ENCODE measurements at places on chromosomes 2 and 18. TPM values are rescaled to one million over a fixed set of nuclear protein-coding genes. Genes with fewer than 3 reads are reported as not detected.
A peak's percentile ranks its signal among the peaks of the same experiment; 100 is the strongest.

The PID1 gene
- 5.4 TPM for polyA plus RNA-seq

DNA sequence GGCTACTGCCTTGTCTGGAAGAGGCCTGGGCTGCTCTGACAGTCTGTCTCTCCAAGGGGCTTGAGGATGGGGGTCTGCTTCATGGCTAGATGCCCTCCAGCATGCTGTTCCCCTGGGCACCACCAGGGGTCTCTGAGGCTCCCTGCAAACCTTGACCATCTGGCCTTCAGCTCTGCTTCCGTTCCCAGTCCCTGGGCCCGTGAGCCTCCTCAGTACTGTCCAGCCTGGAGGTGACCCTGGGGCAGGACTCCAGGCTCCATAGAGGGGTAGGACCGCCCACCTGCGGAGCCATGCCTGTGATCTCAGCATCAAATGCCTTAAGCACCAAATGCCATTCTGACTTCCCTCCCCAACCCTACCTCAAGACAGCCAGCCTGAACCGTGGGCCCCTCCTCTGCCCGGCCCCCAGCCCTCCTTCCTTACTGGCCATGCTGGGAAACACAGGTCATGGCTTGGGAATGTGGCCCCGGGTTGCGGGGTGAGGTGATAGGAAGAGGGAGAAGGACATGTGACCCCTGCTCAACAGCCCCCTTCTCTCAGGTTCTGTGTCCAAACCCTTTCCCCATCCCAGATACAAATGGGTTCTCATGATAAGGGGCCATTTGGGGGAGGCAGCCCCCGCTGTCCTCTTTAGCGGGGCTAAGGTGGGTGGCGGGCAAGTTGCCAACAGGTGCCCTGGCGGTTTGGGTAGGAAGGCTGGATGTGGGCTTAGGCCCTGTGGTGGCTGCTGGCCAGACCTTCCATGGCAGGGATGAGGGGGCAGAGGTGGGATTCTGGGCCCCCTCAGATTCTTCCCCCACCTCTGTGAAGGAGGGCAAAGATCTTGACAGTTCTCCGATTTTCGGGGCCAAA is 25.0 kb downstream of the SPEG start:
- no peak for DNase-seq

The L3MBTL4 gene
- 6.4 TPM for polyA plus RNA-seq

The GCKR gene
- 0.10 TPM for polyA plus RNA-seq

- DNase-seq, result no peak
Observed at GRCh38 chr18:35174093-35174731, 66.6 kb upstream of the ZNF397 start.

DNA sequence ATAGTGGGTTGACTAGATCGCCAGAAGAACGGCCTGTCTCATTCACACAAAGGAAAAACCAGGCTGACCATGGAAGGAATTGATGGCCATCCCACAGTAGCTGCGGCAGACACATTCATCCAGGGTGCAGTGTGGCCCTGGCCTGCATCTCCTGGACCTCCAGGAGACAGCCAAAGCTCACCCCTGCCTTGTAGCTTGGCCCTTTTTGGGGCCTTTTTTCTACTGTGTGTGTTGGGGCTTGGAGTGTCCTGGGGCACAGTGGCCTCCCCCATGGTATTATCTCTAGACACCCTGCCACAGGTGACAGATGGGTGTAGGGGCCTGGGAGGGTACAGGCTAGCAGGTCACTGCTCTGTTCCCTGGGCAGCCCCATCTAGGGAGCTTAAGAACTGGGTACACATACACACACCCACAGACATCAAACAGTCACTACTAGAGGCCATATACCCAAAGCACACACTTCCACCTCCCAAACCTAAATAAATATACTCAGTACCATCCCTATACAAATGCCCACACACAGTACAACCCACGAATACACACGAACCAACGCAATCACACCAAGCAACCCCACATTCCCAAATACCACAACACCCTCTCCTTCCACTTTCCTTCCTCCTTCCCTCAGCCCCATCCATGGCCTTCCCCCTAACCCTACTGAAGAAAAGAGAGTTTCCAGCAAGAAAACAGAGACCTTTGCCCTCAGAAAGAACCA is 8.6 kb downstream of the EN1 start:
- DNase-seq, result no peak

The HOXD3 gene
- 26.1 TPM for polyA plus RNA-seq

The OTOS gene
- not detected for polyA plus RNA-seq

The FOXI3 gene
- 0.22 TPM for polyA plus RNA-seq

DNA sequence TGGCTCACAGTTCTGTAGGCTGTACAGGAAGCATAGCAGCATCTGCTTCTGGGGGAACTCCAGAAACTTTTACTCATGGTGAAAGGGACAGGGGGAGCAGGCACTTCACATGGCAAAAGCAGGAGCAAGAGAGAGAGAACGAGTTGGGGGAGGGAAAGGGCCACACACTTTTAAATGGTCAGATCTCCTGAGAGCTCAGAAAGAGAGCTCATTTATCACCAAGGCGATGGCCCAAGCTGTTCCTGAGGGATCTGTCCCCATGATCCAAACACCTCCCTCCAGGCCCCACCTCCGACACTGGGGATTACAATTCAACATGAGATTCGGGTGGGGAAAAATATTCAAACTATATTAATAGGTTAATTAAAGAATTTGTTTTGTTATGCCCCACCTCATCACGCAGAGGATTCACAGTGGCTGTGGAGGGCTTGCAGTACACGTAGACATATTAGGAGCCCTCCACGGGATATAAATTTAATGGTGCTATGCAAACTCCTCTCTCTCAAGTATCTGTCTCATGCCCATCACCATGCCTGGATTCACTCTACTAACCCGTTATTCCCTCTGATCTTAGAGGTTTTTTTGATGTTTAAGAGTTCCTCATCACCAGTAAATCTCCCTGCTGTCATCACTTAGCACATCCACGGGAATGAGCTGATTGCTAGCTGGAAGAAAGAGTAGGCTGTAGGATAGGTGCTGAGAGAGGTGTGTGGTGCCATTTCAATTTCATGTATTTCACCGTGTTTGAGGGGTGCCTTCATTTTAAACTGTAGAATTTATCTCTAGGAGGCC is 84.5 kb upstream of the ARHGAP28 start:
- no peak for DNase-seq

GRCh38 chr2:76169276-76170008 is 458.7 kb upstream of the GCFC2 start:
- no peak for DNase-seq

The THSD7B gene
- polyA plus RNA-seq, result 5.4 TPM

The STAT4 gene
- 11.4 TPM for polyA plus RNA-seq

- DNase-seq, result no peak
Observed at GRCh38 chr2:101617188-101617587, 80.3 kb upstream of the MAP4K4 start.

The TMEM247 gene
- not detected for polyA plus RNA-seq

GRCh38 chr18:5943514-5943913 is 48.2 kb upstream of the TMEM200C start:
- no peak for DNase-seq

- no peak for DNase-seq
Observed at GRCh38 chr2:29295845-29296244, 180.6 kb downstream of the CLIP4 start.

DNA sequence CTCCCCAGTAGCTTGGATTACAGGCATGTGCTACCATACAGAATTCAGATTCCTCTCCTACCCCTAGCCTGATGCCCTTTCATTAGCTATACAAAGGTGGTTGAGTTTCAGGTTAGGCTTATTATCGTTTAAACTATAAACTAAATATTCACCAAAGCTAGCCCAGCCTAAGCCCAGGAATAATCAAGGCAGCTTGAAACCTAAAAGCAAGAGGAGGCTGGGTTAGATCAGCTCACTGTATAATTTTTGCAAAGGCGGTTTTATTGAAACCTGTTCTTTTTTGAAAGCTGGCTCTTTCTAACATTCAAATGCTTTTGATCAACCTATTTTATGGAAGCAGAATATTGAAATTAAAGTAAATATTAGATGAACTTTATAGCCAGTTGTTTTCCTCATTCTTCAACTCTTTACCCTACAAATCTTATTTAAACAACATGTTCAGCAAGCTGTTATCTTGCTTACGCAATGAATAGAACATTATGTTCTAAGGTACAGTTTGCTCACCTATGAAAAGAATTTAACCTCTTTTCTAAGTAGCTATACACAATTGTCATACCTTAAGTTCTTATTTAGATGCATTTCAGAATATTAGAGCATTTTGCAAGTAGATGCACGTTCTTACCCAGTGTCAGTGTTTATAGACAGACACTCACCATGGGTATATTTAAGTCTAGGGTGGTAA is 241.6 kb downstream of the NEDD4L start:
- no peak for DNase-seq

The CDKL4 gene
- polyA plus RNA-seq, result 1.2 TPM

The CYTIP gene
- 1.7 TPM for polyA plus RNA-seq

DNA sequence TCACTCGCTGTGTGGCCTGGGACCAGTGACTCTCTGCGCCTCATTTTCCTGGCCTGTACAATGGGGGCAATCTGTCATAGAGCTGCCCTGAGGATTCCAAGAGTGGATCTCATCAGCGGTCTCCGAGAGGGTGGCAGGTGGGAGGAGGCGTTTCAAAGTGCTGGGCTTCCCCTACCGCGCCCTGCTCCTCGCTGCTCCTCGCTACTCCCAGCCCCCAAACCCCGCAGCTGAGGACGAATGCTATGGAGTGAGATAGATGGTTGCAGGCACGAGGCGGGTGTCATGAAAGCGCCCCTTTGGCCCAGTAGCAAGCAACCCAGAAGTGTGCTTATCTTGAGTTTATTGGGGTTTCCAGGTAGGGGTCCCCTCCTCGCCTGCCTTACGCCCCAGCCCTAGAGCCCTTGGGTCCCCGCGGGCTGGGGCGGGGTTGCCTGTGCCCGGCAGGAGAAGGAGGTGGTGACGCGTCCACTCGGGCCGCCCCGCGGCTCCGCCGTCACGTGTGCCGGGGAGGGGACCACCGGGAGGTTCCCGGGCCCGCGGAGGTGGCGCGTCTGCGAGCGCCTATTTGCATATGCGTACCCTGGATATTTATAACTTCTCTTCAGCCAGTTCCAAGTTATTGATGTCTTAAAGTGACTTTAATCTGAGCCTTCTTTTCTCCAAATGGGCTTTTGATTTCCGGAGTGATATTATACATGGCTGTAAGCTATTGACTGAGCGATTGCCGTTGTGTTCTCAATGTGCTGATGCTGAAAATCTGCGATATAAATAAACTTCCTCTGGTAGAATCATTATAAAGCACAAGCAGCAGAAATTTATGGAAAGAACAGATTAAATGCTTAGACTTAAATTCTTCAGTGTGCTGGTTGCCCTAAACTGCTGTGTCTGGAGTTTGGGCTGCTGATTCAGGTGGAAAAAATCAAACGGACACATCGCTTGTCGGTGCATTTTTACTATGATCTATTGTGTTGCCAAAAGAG is 263.7 kb downstream of the ATAD2B start:
- no peak for DNase-seq

The NEU2 gene
- not detected for polyA plus RNA-seq

The FSHR gene
- not detected for polyA plus RNA-seq

DNA sequence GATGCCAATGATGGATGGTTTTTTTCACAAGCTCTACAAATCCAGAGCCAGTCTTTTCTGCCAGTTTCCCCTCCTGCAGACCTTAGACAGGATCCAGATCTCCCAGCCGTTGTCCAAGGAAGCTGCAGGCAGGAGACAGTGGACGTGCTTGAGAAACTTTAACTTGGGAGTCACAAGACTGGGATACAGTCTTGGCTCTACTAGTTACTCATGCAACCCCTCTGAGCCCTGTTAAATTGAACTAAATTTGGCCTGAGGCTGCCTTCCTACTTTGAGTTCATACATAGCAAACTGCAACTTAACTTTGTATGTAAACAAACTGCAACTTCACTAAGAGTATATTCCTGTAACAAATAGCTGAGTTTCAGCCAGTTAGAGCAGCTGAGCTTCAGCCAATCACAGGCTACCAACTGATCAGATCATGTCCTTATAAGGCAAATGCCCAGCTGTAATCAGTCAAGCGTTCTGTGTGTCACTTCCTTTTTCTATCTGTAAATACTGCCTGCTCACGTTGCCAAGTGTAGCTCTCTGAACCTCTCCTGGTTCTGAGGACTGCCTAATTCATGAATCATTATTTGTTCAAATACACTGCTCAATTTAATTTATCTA is 140.9 kb downstream of the CAPN13 start:
- DNase-seq, result no peak

The TLX2 gene
- polyA plus RNA-seq, result 0.07 TPM

DNA sequence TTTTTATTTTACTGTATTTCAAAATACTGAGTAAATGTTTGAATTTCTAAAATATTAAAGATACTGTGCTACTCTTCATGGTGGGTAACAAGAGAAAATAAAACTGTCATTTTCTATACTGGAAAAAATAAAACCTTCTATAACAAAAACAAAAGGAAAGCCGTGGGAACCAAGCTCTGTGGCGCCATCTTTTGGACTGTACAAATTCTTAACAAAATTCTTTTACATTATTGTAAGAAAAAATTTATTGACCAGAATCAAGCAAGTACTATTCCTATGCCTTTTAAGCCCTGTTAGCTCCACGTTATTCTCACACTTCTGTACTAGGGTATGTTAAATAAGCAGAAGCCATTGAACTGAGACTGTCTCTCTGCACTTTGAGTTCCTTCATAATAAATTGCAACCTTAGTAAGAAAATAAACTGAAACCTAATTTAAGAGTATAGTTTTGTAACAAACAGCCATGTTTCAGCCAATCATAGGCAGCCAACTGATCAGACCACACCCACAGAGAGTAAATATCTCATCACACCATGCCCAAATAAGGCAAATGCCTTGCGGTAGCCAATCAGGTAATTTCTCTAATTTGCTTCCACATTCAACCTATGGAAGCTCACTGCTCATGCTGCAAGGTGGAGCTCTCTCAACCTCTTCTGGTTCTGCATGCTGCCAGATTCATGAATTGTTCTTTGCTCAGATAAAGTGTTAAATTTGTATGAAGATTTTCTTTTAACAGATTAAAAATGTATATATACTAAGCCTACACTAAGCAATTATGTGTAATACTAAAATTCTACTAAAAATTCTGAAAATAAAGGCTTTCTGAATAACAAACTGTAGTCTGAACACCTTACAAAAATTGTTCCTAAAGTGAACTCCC is 42.2 kb downstream of the HIBCH start:
- peak; percentile 34 for DNase-seq

- no peak for DNase-seq
Observed at GRCh38 chr18:48880931-48881330, 69.8 kb downstream of the SMAD7 start.

GRCh38 chr18:5768454-5768853 is 126.9 kb downstream of the TMEM200C start:
- no peak for DNase-seq

The CTLA4 gene
- polyA plus RNA-seq, result not detected

GRCh38 chr2:183455056-183455455 is 330.8 kb downstream of the NUP35 start:
- no peak for DNase-seq
